Activated CD4-positive, alpha-beta T cell treated with anti-CD3 and anti-CD28 coated beads for 4 hours (primary cell): ENCODE measurements at places on chromosomes 12 and 14.

DNA sequence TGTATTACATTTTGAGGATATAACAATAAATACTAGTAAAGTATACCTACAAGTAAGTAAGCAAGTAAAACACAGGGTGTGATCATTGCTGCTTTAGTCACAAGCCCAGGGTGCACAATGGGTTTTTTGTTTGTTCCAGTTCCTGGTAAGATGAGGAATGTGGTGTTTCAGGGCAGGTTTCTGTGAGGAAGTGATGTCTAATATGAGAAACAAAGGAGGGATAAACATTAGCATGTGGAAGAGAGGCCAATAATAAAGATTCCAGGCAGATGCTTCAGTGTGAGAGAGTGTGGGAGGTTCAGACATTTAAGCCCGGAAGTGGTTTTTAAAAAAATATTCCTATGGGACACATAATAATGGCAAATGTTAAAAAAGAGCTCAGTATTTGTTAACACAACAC, 808.1 kb upstream of the USP15 start:
- no peak for DNase-seq

GRCh38 chr14:69712599-69713088, 54.3 kb upstream of the SRSF5 start:
- DNase-seq = no peak

GRCh38 chr12:111126331-111126730, 206.0 kb upstream of the MYL2 start:
- DNase-seq = no peak

GRCh38 chr12:27178723-27179399, 65.2 kb upstream of the STK38L start:
- no peak for DNase-seq

- no peak for DNase-seq
Observed at GRCh38 chr14:94499673-94500072, 9.6 kb downstream of the SERPINA12 start.

DNA sequence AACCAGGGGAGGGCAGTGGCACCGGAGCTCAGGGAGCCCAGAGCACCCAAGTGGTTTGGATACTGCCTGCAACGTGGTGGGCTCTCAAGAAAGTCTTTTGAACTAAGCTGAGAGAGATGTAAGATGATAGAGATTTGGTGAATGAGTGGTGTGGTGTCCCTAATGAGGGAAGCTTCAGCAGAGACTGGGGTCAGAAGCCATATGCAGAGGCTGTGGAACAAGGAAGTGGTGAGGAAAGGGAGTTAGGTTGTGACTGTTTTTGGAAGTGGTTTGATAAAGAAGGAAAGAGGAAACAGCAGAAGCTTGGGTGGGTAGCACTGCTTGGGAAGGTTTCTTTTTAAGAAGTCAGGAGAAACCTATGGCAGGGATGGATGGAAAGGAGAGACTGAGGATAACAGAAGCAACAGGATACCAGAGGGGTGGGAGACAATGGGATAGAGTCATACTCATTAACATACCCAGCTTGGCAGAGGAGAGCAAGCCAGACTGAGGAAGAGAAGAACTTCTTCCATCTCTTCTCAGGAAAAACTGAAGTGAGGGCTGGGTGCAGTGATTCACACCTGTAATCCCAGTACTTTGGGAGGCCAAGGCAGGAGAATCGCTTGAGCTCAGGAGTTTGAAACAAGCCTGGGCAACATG, 24.1 kb downstream of the SLC4A8 start:
- DNase-seq = no peak

GRCh38 chr14:56630707-56631106, 51.1 kb downstream of the TMEM260 start:
- no peak for DNase-seq

DNA sequence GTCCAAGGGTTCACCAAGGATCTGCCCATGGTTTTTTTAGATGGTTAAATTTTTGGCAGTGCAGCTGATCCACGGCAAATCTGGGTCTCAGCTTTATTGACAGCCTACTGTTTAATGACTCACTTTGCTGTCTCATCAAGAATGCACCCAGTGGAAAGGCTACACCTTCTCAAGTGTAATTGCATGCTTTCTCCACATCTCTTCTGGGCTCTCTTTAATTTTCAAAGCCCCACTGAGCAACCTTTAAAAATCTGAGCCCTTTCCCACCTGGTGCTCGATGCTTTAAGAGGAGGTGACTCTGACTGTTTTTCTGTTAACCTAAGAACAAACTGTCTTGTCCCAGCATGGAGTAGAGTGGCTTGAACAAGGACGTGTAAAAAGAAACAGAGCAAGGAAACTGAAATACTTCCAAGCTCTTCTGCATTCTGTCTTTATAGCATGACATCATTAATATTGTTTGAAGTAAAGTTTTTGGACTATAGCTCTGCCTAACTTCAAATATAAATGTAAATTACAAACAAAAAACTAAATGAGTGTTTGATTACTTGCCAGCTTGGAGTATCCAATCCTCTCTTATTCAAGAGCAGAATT, 214.2 kb upstream of the KRR1 start:
- no peak for DNase-seq

GRCh38 chr12:916712-917445, 32.6 kb downstream of the RAD52 start:
- no peak for DNase-seq

DNA sequence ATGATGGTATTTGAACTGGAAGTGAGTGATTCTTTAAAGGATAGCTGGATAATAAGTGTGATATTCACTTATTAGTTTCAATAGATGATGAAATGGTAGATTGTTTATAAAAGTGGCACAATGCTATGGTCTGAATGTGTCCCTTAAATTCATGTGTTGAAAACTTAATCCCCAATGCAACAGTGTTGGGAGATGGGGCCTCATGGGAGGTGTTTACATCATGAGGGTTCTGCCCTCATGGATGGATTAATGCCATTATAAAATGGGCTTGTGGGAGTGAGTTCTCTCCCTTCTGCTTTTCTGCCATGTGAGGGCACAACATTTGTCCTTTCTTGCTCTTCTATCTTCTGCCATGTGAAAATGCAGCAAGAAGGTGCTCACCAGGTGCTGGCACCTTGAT, 134.0 kb downstream of the SLC38A1 start:
- no peak for DNase-seq

GRCh38 chr12:115983226-115983798, 294.2 kb downstream of the MED13L start:
- DNase-seq = no peak

DNA sequence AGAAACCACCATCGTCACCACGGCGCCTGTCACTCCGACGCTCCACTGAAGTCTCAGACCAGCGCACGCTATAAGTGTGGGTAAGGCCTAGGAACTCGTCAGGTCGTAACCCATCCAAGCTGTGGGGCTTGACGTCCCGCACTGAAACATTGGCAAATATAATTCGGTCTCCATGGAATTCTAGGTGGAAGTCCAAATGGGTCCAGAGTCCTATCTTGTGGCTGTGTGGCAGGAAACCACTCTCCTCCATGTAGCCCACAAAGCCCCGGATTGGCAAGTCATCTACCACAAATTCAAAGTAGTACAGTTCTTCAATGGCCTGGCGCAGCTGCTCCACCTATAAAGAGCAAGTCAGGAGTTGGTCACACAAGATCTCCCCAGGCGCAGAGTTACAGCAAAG, 2.3 kb downstream of the TM9SF1 start:
- no peak for DNase-seq

DNA sequence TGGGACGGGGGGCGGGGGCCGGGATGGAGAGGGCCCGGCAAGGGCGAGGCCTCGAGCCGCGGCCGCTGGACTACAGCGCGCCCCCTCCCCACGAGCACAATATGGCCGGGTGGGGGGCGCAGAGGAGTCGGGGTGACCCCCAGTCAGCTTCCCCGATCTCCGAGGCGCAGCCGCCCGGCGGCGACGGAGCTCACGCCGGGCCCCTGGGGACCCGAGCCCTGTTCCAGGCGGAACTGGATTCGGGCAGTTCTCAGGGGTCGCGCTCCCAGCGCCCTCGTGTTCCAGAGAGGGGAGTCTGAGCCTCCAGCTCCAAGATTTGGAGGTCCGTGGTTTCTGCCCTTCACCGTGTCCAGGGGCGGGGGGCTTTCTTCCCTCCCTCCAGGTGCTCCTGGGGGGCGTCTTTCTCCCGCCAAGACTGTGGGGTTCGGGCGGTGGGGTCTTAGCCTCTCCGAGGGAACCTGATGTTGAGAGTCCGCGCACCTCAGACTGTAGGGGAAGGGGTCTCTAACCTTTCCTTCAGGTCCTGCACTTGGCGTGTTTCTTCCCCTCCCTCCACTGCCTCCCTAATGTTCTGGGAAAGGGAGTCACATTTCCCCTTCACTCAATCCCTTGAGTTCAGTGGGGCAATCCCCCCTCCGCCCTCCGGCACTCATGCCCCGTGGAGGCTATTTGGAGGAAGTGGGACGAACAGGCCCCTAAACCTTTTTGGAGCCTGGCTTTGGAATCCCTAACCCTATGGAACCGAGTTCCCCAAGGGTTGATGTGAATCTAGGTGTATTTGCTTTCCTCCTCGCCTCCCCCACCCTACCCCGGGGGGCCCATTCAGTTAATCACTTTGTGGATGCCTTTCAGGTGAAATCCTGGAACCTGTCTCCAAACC, 584 bp downstream of the ACVR1B start:
- peak; percentile 20 for DNase-seq

GRCh38 chr12:48907245-48907644, 18.0 kb downstream of the FKBP11 start:
- no peak for DNase-seq

- DNase-seq = no peak
Observed at GRCh38 chr12:26011099-26011498, 52.6 kb downstream of the RASSF8 start.

GRCh38 chr12:121505513-121505912, 75.3 kb downstream of the KDM2B start:
- DNase-seq = no peak

GRCh38 chr12:46663318-46663717, 162.5 kb downstream of the SLC38A4 start:
- no peak for DNase-seq

GRCh38 chr14:35808076-35808637, 938 bp downstream of the RALGAPA1 start:
- peak; percentile 25 for DNase-seq

DNA sequence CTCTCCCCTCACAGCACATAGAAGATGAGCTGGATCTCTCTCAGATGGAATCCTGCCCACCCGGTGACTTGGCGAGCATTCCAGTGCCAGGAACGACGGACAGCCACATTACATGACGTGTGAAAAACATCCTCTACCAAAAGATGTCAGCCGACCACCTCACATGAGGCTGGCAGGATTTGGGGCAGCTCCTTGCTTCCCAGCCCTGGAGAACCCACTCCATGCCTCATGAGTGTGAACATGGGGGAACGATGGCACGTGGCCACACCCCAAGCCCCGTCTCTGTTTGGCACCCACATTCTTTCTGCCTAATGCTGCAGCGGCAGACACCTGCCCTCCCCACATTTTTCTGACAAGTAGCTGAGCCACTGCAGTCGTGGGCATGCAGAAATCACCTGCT, 202.5 kb downstream of the CALM1 start:
- no peak for DNase-seq

- DNase-seq = no peak
Observed at GRCh38 chr12:45279931-45280830, 64.3 kb downstream of the ANO6 start.

GRCh38 chr14:93346926-93347721, at the start of gene COX8C:
TSS of gene COX8C (plus strand) at chr14:93347182. CDS start at chr14:93347269, 87 bp downstream.
- no peak for DNase-seq

DNA sequence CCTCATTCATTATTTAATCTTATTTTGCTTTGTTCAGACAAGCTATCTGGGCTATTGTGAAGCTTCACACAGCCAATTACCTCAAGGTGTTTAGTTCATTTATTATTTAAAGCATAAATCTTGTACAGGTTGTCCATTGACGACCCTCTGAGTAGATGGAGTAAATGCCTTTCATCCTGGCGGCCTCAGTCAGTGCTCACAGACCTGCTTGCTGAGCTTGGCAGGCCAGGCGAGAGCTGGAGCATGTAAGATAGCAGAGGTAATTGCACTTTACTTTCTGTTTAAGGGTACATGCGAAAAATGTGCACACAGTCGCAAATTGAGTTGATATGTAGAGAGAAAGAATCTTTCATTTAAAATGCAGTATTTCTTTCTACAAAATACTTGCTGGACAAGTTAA, 224.4 kb downstream of the NPAS3 start:
- no peak for DNase-seq

GRCh38 chr12:4356041-4356327, 23.5 kb downstream of the FGF23 start:
- DNase-seq = no peak

DNA sequence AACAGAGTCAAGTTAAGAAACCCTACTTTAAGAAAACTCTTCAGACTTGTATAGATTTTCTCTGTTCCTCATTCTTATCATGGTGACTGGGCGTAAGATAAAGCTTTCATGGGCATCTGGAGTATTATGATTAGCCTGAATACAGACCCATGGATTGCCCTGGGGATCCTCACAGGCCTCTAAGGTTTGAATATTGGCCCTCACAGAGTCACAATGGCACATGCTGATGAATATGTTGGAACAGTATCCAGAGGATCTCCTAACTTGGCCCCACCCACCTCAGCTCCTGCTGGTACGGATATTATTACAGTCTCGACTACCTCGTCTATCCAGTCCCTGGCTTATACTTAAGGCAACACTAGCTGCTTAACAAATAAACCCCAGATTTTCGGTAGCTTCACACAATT, 8.1 kb downstream of the OSBPL8 start:
- no peak for DNase-seq

DNA sequence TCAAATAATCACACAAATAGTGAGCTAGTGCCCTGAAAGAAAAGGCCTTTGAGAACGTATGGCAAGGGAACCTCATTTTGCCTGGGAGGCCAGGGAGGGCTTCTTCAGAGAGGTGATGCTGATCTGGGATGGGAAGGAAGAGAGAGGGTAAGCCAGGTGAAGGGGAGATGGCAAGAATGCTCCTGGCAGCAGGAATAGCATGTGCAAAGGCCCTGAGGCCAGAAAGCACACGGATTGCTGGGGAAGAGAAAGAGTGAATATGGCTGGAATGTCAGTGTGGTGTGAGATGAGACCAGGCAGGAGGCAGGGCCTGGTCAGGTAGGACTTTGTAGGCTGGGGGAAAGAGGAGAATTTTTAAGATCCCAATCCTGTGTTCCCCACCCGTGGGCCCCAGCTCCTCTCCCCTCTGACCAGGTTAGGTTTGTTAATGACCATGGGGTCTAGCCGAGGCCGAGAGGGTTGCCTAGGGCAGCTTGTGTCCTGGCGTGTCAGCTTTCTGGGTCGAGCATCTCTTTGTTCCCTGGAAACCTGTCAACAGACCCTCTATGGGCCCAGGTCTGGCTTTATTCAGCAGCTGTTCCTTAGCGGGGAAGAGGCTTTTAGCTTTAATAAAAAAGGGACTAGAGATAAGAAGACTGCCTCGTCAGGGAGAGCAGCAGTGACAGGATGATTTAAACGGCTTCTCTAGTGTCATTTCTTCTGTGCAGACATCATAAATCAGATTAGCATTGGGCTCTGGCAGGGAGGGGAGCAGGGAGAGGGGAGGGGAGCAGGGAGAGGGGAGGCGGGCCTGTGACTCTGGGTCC, 123.4 kb downstream of the ADCK1 start:
- DNase-seq = no peak
